Esophagus mucosa (tissue), 1 donor: ENCODE measurements at places on chromosomes 7 and 10.

- ATAC-seq, result no peak
These were observed 32.6 kb upstream of the GJD4 start for GRCh38 chr10:35572583-35572982.

DNA sequence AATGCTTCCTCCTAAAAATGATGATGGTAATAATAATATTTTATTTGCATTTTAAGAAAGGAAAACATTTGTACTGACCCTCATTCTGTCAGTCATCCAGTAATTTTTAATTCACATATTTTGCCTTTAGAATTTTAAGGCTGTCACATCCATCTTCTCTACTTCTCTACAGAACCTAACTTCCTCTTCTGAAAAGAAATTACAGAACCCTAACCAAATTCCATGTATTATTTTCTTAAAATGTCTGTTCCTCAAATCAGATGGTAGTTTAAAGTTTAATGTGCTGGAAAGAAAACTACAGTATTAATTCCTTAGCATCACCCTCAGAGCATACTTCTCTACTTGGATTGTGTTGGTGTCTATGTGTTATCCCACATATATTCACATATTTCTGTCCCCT is 9.0 kb downstream of the PIK3CG start:
- no peak for ATAC-seq

GRCh38 chr10:62626817-62627216 is 177.7 kb upstream of the ADO start:
- no peak for ATAC-seq

- no peak for ATAC-seq
These were observed 610.4 kb downstream of the IPMK start for GRCh38 chr10:57657164-57657765.

- no peak for ATAC-seq
These were observed 1.3 kb upstream of the TNRC18 start for GRCh38 chr7:5424749-5425506.

- no peak for ATAC-seq
These were observed 64.4 kb downstream of the ENTPD1 start for GRCh38 chr10:95820363-95820762.

- ATAC-seq, result no peak
These were observed 851 bp downstream of the KIFBP start for GRCh38 chr10:68989317-68989990.

- ATAC-seq, result no peak
These were observed 2.6 kb upstream of the MYPN start for GRCh38 chr10:68106656-68107055.

GRCh38 chr10:84352251-84352842 is 24.0 kb downstream of the CCSER2 start:
- ATAC-seq, result peak; percentile 63
